ENCODE measurements at places on chromosomes 6 and 20. TPM values are rescaled to one million over a fixed set of nuclear protein-coding genes. Genes with fewer than 3 reads are reported as not detected.

Gene TRIM40
- total RNA-seq: not detected

Gene ZSCAN31
- total RNA-seq: 19.7 TPM

Gene PRR18
- not detected for total RNA-seq

Gene APOM
- 1.2 TPM for total RNA-seq

Gene SYCP2L
- not detected for total RNA-seq

Gene TMEM74B
- total RNA-seq: not detected

Gene BCL2L1
- total RNA-seq: 56.2 TPM

Gene OR2J3
- total RNA-seq: not detected

Gene C6orf141
- 55.3 TPM for total RNA-seq

Gene CDS2
- 44.0 TPM for total RNA-seq

Gene SLC17A4
- not detected for total RNA-seq

Gene RTEL1
- total RNA-seq: 15.9 TPM

Gene IMPG1
- 0.37 TPM for total RNA-seq

Gene ZFP57
- total RNA-seq: 0.11 TPM

Gene DEFB128
- not detected for total RNA-seq

Gene HCK
- not detected for total RNA-seq

Gene MICA
- 66.0 TPM for total RNA-seq

Gene PAQR8
- total RNA-seq: 4.1 TPM

Gene TRIM10
- total RNA-seq: not detected

Gene AKAP7
- total RNA-seq: 5.6 TPM

Gene KCNK17
- total RNA-seq: not detected

Gene SCRT2
- not detected for total RNA-seq

Gene CALHM4
- not detected for total RNA-seq

Gene C6orf62
- total RNA-seq: 141 TPM

Gene RUNX2
- total RNA-seq: 3.2 TPM

Gene BMP6
- 3.7 TPM for total RNA-seq

Gene RTN4IP1
- total RNA-seq: 9.1 TPM

Gene RNF182
- 1.8 TPM for total RNA-seq

Gene BNIP5
- total RNA-seq: not detected

Gene SENP6
- total RNA-seq: 88.5 TPM

Gene SIRPA
- total RNA-seq: 11.5 TPM

All from uterine smooth muscle cell (primary cell).